ENCODE measurements at places on chromosomes 5 and 9.

- DNase-seq, result no peak
Observed at GRCh38 chr5:44993286-44993685, 184.5 kb downstream of the MRPS30 start.

DNA sequence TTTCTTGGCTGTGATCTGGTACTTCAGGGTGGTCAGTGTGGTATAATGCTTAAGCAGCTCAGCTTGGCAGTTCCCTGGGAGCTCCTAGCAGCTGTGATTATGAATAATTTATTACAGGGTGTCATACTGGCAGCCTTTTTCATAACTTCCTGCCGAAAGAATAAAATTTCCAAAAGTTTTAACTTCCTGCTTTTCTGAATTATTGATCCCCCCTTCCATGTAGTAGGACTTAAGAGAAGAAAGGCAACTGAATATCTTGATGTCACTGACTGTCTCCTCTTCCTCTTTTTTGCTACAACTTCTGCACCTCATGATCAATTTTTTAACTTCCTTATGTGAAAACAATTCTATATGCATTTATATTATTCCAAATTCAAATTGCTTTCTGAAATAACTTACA is 74.3 kb upstream of the SPEF2 start:
- no peak for DNase-seq

DNA sequence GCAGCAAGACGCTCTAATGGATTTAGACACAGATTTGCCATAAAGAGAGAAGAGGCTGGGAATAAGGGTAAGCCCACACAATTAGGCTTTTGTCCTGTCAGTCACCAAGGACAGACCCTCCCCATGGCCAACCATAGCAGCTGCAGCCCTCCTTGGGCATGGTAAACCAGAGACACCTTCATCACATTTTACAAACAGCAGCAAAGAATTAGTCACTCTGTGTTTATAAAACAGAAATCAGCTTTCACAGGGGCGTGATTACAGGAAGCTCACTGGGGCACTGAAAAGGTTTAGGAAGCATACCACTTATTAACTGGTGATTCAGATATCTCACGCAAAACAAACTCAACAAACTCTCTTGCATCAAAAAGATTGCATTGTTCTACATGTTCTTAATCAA is 37.3 kb upstream of the ZNF622 start:
- no peak for DNase-seq

GRCh38 chr5:97163360-97163764 is 19.7 kb downstream of the RIOK2 start:
- no peak for DNase-seq

DNA sequence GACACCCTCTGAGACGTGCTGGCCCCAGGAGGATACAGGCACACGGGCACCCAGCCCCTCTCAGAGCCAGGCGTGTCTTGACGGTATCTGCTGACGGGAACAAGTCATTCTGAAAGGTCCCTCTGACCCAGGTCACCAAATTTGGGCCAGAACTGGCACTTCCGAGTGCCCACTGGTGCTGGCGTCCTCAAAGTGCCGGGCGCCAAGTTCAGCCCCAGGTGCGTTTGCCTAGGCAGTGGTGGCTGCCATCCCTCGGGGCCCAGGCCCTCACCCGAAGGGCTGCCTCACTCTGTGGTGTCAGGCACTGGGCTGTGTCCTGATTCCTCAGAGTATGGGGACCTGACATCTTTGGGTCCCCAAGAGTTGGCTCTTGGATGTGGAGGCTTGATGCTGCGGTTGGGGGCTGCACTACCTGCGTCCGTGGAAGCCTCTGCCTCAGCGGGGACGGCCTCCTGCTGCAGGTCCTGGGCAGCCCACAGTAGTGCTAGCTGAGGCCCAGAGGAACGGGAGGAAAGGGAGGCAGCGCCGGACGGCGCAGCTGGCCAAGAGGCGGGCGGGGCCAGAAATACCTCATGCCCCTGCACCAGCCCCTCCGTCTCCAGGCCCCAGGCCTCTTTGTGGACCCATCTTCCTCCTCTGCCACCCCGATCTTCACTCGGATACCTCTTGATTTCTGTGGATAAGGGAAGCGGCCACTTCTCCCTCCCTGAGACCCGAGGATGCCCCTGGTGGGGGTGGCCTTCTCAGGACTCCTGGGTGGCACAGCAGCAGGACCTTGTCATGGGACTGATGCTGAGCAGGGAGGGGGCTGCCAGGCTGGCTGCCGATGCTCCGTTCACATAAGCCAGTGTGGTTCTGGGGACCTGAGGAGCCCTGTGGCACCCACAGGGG is 109.4 kb upstream of the LMX1B start:
- DNase-seq, result no peak

DNA sequence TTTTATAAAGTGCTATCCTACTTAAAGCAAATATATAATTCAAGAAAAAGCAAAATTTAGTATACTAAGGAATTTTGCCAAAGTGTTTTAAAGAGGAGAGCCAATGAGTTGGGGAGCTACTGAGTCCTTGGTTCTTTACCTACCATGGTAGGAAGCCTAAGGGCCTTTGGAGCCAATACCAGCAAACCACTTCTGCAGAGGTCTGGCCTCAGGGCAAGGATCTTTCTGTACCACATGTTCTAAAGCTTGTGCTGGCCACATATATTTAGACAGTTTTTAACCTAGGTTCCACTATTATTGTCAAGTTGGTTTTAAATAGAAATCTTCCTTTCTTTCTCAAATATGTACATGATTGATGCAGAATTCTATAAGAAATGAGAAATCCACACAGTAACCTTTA is 172.3 kb upstream of the NREP start:
- no peak for DNase-seq

DNA sequence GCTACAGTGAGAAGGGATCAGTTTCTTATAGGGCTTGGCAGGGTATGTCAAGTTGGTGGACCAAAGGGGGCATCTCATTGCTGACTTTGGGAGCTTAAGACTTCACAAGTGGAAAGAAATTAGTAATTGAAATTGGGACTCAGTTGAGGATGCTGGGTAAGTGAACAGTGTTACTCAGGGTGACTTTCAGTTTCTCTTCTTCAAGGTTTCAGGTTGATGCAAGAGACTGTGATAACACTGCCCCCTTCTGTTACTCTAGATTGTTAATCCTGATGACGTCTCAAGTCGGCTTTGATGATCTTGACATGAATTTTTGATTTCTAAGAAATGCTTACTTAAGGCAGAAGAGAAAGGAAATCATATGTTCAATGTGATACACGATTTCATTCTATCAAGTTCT is 21.3 kb downstream of the KCTD16 start:
- DNase-seq, result no peak

DNA sequence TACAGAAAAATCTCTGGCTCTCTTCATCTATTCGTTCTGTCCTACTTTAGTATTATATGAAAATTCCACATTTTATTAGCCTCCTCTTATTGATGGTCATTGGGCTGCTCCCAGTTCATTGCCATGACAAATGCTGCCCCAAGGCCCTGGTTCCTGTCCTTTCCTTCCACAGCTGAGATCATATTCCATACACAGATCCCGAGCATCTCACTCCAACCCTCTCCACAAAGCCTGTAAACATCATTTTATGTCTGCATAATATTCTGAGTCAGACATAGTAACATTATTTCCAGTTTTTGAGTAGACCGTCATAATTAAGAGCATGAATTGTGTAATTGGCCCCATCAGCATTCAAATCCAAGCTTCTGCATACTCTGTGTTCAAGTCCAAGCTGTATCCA is 86.3 kb downstream of the MVB12B start:
- DNase-seq, result no peak

GRCh38 chr9:100083448-100084127 is 15.2 kb downstream of the ERP44 start:
- no peak for DNase-seq

- DNase-seq, result no peak
Observed at GRCh38 chr5:134148986-134149539, 27.7 kb downstream of the SKP1 start.

GRCh38 chr5:135543485-135544304 is 7.9 kb upstream of the NEUROG1 start:
- no peak for DNase-seq
